ENCODE measurements at places on chromosomes 1 and 21. TPM values are rescaled to one million over a fixed set of nuclear protein-coding genes. Genes with fewer than 3 reads are reported as not detected.

The PAQR7 gene
- total RNA-seq = 9.1 TPM

The PIGM gene
- 1.6 TPM for total RNA-seq

The CD1D gene
- under 0.01 TPM for total RNA-seq

The TCHHL1 gene
- total RNA-seq = not detected

The UQCRHL gene
- 7.2 TPM for total RNA-seq

The REG4 gene
- total RNA-seq = not detected

The ARHGAP30 gene
- total RNA-seq = not detected

The FNDC5 gene
- total RNA-seq = 0.81 TPM

The DYNLT5 gene
- total RNA-seq = 2.9 TPM
